HT-29 (cell line): ENCODE measurements at places on chromosomes 16 and 17. TPM values are rescaled to one million over a fixed set of nuclear protein-coding genes. Genes with fewer than 3 reads are reported as not detected.
A peak's percentile ranks its signal among the peaks of the same experiment; 100 is the strongest.

Gene PRSS33
- 0.13 TPM in 1 of 2 replicates, not detected in the other for total RNA-seq

Gene TNFRSF17
- not detected in 2 replicates for total RNA-seq

GRCh38 chr16:15873301-15873700 lies 15.1 kb downstream of the CEP20 start:
- no peak for DNase-seq

Gene ARMC7
- 18.3 and 18.8 TPM in 2 replicates for total RNA-seq

- DNase-seq, result no peak
These were observed 4.2 kb downstream of the MSI2 start for GRCh38 chr17:57260325-57261083.

- no peak for DNase-seq
These were observed 35.1 kb downstream of the SLC6A2 start for GRCh38 chr16:55690841-55691240.

DNA sequence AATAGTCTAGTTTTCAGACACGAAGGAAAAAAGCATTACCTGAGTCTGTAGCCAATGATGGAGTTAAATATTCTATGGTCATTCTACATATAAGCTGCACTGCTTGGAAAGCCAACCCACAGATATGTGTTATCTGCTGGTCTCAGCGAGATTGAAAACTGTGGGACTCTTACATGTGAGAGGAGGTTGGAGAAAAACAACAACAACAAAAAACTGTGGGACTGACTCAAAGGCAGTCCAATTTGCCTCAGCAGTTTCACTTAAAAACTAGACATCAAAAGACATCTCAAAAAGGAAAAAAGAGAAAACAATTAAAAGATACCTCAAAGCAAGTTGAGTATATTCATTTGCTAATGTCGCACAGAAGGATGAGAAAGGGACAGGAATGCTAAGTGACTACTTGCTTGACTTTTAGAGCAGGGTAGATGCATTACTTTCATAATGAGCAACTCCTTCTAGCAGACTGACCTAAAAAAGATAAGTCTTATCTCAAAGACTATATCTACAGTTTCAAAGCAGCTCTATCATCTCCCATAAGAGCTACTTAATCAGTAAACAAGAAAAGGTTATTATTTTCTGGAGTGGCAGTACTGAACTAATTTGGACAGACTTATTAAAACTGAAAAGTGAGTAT lies 35.5 kb upstream of the ITGA2B start:
- no peak for DNase-seq

DNA sequence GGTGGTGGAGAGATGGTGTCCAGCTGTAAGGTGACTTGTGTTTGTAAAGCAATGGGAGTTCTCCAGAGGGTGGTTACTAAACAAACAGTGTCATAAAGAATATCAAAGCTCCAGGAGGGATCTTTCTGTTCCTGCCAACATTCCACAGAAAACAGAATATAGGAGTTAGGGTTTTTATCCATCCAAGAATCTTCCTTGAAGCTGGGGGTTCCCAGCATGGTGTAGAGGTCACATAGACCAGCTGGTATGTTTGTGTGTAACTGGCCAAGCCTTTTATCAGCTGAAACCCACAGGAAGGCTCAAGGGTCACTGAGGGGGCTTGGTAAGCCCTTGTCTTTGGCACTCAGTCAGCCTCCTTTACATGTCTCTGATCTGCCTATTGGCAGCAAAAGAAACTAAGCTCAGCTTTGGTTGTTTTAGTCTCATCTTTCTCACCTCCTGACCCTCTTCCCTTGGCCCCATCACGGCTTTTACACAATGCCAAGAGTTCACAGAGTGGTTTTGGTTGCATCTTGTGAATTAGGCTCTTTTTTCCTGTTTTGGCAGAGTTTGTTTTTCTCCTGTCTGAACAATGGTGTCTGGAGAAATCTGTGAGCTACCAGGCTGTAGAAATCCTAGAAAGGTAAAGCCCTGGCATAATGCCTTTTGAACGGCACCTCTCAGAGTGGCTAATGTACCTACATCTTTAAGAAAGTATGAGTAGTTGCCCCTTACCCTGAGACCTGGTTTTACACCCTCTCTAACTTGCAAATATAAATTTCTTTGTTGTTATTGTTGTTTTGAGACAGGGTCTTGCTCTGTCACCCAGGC lies 4.6 kb downstream of the CNTD1 start:
- no peak for DNase-seq

DNA sequence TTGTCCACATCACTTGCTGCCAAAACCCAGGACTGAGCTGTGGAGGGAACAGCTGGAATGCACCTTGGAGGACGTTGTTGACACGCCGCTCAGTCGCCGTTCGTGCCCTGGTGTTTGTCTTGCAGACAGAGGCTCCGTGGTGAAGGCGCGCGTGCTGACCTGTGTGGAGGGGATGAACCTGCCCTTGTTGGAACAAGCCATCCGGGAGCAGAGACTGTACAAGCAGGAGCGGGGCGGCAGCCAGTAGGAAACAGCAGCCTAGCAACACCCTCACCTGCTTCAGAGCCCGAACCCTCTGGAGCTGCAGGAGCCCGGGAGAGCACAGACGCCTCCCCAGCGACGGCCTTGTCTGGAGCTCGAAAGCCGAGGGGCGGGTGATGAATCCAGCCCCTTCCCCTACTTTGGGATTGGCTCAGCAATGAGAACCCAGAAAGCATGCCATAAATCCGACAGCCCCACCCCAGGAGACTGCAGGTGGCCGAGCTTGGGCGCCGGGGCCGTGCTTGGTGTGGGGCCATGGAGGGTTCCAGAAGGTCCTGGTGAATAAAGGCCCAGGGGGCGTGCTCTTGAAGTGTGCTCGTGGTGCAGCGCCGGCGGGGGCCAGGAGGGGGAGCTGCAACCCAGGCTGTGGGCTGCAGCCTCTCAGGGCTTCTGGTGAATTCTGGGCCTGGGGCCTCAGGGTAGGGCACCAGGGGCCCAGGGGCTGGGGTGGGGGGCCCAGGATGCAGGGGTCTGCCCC lies 470 bp upstream of the CDK3 start:
- DNase-seq, result peak; percentile 47

- peak; percentile 34 for DNase-seq
These were observed 678 bp upstream of the BAIAP2 start for GRCh38 chr17:81034168-81034777.

GRCh38 chr17:42502926-42503325 lies 33.1 kb upstream of the NAGLU start:
- DNase-seq, result no peak

Gene DLG4
- total RNA-seq, result 0.26 and 1.6 TPM in 2 replicates

- DNase-seq, result no peak
These were observed 26.8 kb upstream of the HOXB13 start for GRCh38 chr17:48755356-48755755.

DNA sequence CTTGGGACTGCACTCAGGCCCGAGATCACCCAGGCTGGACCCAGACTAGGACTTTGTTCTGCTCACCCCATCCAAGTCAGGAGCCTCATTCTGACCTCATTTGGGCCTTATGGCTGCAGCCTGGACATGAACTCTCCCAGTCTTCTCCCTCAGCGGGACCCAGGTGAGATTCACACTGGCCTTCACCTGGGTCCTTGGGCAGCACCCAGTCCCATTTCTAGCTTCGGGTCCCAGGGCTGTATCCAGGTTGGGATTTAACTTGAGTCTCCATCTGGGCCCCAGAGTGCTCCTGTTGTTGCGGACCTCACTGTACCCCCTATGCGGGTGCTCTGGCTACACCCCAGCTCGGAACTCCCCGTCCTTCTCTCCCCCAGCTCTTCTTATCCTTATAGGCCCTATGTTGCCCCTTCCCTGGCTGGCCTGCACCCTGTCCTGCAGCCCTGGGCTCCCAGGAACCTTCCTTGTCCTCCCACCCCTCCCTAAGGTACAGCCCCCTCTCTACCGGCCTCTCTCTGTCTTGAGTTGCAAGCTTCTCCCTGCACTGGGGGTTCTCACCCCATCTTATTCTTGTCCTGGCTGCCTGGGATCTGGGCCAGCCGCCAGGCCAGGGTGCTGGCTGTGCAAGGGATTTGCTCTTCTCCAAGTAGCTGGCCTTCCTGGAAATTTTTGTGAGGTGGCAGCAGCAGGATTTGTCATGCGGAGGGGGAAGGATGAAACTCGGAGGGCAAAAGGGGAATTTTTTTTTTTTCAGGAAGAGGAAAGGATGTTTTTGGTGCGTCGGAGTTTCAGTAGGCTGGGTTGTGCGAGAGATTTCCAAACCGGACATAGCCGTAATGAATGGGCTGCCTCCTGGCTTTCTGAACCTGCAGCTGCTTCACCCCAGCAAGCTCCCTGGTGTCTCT lies 904 bp downstream of the MAP2K3 start:
- DNase-seq, result peak; percentile 33

DNA sequence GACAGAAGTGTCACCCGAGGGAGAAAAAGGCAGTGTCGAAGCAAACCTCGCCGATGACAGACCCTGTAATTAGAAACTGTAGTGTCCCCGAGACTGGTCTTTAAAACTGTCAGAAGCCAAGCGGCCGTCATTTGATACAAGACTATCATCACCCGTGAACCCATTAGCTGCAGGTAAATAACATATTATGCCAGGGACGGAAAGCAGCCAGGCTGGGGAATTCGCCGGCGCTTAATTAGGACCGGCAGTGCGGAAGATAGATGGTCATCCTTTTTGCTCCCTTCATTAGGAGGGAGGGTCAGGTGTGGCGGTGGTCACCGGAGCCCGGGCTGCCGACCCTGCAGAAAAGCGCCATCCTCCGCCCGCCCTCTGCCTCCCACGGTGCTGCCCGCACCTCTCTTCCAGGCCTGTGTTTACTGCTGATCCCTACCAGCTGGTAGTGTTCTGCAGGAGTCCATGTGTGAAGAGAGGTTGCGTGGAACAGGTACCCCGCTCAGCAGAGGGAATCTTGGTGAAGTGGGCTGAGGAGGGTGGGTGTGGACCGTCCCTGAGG lies 109.4 kb upstream of the GSE1 start:
- DNase-seq, result no peak

GRCh38 chr17:57636985-57637665 lies 108.0 kb downstream of the CCDC182 start:
- DNase-seq, result no peak

Gene TP53
- total RNA-seq, result 57.1 and 61.0 TPM in 2 replicates

Gene RASD1
- 5.9 and 6.0 TPM in 2 replicates for total RNA-seq

Gene FSCN2
- 4.3 and 4.7 TPM in 2 replicates for total RNA-seq

Gene ALOX15B
- not detected in 2 replicates for total RNA-seq

GRCh38 chr17:72692676-72693075 lies 399.8 kb downstream of the SLC39A11 start:
- DNase-seq, result no peak

DNA sequence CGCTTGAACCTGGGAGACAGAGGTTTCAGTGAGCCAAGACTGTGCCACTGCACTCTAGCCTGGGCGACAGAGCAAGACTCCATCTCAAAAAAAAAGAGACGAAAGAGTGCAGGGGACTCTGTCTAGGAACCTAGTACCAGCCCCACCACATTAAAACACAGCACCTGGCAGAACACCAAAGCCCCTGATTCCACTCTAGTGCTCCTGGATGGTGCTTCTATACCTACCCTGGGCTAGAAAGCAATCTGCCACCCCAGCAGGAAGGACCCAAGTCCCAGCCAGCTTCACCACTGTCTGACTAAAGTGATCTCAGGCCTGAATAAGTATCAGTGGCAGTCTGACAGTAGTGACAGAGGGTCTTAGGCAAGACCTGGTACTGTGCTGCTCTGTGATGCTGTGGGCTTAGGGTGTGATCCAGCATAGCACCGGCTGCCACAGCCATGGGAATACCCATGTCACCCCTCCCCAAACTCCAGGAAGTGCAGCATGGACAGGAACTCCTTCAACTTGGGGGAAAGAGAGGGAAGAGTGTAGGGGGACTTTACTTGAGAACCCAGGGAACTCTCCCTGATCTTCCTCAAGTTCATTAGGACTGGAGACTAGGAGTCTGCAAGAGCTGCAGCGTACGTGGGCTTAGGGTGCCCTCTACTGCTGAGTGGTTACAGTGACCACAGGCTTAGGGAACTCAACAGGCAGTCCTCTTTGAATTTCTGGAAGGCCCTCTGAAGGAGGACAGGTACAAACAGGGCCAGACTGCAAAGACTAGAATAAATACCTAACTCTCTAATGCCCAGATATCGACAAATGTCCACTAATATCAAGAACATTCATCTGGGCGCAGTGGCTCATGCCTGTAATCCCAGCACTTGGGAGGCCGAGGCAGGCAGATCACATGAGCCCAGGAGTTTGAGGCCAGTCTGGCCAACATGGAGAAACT lies 30.0 kb upstream of the RNF43 start:
- DNase-seq, result peak; percentile 91

DNA sequence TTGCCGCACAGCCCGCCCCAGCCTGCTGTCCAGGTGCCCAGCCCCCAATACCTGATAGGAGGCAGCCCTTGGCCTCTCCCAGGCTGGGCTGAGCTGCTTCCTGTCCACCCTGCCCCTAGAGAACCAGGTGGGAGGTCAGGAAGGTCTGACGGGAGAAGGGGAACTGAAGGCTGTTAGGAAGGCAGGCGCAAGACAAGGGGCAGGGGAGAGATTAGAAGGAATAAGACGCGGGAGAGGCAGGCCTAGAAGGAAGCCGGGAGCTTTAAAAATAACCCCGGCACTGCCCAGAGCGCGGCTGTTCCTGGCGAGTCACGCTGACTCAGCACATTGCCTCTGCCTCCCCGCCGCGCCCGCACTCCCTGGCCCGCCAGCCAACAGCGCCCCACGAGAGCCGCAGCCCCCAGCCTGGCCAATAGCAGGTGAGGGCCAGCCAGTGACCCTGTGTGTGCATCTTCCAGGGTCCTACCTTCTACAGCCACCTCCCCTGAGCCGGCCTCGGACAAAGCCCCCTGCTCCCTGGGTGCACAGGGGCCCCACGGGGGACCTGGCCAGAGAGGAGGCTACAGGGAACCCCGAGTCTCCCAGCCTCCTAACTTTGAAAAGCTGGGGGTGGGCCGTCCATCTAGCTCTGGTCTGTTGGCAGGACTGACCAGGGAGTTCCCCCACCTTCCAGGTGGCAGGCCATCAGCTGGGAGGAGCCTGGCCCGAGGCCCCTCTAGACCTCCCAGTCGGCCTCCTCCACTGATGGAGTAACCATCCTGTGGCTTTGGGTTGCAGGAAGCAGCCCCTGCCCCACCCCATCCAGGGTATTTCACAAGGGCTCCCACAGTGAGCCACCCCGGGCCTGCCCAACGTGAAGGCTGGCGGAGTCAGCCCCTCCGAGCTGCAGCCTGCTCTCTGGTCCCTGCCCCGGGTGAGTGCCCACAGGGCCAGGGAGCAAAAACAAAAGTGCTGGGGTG lies 4.0 kb downstream of the MAFG start:
- DNase-seq, result peak; percentile 89

Gene DNASE1L2
- 0.99 and 3.1 TPM in 2 replicates for total RNA-seq

- no peak for DNase-seq
These were observed 1.8 kb downstream of the KIFC3 start for GRCh38 chr16:57800200-57801097.

GRCh38 chr17:14197057-14197456 lies 39.6 kb downstream of the CDRT15 start:
- DNase-seq, result no peak
